Transverse colon (tissue), 4 donors: ENCODE measurements at places on chromosomes 2 and 18.

- no peak for DNase-seq
Observed at GRCh38 chr2:226256709-226257376, 542.8 kb downstream of the IRS1 start.

DNA sequence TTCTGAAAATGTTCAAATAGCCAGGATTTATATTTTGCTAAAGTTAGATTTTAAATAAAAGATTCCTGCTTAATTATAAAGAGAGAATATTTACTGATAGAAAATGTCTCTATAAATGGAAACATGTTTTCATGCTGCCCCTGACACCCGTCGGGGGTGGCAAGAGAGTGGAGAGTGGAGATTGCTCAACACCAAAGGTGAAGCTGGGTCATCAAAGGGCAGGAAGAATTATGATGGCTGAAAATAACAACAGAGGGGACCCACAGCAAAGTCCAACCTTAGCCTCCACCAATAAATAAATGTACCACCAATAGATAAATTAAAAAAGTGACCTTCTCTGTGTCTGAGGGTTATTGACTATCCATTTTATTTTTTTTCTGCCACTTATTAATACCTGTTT is 326.8 kb upstream of the GYPC start:
- no peak for DNase-seq

DNA sequence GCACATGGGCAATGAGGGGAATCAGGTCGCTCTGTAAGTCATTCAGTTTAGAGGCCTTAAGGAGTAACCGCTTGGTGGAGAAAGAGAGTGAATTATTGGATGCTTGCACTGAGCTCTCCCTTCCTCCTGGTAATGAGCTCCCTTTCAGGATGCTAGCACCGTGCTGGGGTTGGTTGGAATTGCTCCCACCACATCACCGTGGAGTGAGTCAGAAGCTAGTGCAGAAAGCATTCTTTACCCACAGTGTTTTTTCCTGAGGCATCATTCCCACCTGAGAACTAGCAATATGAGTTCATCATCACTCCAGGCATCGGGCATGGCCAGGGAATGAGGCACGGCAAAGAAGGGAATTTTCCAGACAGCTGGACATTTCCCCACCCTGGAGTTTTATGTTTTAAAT is 57.6 kb downstream of the ITGB6 start:
- DNase-seq = no peak

DNA sequence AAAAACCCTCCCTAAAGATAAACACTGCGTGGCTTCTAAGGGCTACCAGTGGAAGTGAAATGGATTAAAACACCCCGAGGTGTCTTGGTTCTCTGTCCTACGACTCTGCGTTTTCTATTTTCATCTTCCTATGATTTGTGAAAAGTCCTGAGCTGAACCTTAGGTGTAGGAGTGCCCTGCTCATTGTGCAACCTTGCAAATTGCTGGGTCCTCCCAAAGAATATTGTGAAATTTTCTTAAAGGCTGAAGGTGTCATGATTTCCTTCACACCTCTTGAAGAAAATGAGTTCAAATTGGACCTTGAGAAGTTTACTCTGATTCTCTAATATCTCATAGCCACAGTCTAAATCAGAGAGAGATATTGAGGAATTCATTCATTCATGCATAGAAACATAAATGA is 1.8 kb upstream of the SLC19A3 start:
- DNase-seq = no peak

- no peak for DNase-seq
Observed at GRCh38 chr2:48693645-48694044, 61.9 kb downstream of the LHCGR start.

DNA sequence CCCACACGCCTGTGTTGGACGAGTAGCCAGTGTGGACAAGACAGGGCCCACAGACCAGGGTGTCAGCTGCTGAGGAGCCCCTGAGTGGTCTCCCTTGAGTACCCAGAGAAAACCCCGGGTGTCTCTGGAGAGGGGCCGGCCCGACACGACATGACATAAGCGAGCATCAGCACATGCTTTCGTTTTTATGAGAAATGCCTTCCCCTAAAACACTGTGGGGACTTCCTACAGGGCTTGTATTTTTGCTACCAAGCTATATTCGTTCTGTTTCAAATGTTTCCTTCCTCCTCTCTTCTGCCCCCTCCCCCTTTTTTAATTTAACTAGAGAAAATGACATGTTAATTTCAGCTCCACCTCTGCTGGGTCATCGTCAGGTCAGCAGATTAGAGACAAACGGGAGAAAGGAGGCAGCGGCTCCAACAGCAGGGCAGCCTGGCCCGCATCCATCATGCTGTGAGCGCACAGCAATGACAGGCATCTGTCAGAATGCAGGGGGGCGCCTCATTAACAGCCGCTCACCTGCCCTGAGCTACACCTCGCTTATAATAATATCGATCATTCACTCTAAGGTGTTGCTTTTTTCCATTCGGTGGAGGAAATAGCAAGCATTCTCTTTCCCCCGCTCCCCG is 286.2 kb downstream of the ZNF516 start:
- DNase-seq = no peak

DNA sequence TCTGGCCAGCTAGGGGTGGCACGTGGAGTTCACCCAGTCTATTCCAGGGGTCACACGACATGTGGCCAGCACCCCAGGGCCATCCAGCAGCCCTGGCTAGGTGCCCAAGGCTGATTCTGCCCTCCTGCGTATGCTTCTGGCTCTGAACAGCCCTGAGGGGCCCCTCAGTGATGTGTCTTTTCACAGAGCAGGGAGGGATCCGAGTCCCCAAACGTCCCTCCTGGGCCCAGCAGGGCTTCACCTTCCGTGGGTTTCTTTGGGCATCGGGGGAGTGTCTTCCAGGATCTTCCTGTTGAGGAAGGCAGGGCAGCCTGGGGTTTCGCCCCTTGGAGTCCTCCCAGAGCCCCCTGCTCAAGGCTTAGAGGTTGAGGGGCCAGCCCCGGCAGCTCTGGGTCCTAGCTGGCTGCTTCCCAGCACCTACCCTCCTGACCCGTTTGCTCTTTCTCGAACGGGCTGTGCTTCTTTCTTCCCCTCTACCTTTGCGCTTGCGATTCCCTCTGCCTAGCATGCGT is 165.9 kb downstream of the DYSF start:
- no peak for DNase-seq

GRCh38 chr2:171514908-171515582 is 7.2 kb upstream of the CYBRD1 start:
- DNase-seq = no peak

- DNase-seq = no peak
Observed at GRCh38 chr2:181658444-181658843, 1.5 kb upstream of the CERKL start.

- DNase-seq = no peak
Observed at GRCh38 chr2:37868866-37869265, 56.2 kb upstream of the RMDN2 start.

- DNase-seq = no peak
Observed at GRCh38 chr2:120109186-120110061, 96.5 kb downstream of the EPB41L5 start.

DNA sequence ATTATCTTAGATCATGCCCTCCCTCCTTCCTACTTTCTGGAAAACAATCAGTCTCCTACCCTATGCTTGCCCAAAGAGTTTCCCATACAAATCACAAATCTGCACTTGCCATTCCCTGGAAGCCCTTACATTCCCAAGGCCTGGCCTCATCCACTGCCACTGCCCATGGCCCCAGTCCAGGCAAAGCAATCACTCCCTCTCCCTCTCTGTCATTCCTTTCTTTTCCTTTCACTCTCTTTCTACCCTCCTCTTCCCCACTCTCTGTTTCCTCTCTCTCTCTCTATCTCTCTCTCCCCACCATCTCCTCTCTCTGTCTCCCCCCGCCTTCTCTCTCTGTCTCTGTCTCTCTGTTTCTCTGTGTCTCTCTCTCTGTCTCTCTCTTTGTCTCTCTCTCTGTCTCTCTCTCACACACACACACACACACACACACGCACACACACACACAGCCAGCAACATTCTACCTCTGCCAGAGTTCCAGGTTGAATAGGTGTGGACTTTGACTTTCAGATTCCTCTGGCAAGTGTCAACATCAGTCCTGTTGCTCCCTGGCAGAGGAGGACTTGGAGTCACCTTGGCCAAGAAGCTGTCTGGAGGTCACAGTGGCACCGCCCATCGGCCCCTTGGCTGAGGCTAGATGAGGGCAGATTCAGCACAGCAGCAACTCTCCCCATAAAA is 43.7 kb upstream of the NAT8 start:
- peak; percentile 65 for DNase-seq

GRCh38 chr2:157216286-157216965 is 41.1 kb upstream of the GALNT5 start:
- DNase-seq = no peak

GRCh38 chr2:199315299-199316179 is 142.2 kb downstream of the SATB2 start:
- no peak for DNase-seq

GRCh38 chr2:42973726-42974125 is 181.3 kb upstream of the HAAO start:
- DNase-seq = no peak

DNA sequence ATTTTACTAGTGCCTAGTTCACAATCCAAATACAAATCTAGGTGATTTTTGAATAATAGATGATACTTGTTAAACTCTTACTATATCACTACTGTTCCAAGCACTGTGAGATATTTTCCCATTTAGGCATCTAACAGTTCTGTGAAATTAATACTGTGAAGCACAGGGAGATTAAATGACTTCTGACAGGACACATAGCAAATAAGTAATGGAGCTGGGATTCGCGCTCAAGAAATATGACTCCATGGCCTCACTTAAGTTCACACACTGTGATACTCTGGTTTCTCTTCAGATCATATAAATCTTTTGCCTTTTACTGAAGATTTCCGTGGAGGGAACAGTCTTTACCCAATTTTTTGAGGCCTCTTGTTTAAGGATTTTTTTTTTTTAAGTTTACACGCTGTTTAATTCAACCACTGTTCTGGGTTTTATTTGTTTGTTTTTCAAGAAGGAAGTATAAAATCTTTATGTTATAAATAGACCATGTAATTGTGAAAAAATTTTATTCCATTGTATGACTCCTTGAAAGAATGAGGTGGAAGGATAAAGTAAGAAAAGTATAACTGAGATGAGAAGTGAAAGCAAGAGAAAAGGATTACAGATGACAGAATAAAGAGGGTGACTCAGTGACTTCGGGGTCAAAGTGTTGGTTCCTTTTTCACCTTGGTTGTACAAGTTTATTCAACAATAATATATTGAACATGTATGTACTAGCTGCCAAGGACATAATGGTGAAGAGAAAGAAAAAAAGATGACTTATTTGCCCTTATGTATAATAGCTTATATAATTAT is 30.2 kb downstream of the RBM45 start:
- no peak for DNase-seq

DNA sequence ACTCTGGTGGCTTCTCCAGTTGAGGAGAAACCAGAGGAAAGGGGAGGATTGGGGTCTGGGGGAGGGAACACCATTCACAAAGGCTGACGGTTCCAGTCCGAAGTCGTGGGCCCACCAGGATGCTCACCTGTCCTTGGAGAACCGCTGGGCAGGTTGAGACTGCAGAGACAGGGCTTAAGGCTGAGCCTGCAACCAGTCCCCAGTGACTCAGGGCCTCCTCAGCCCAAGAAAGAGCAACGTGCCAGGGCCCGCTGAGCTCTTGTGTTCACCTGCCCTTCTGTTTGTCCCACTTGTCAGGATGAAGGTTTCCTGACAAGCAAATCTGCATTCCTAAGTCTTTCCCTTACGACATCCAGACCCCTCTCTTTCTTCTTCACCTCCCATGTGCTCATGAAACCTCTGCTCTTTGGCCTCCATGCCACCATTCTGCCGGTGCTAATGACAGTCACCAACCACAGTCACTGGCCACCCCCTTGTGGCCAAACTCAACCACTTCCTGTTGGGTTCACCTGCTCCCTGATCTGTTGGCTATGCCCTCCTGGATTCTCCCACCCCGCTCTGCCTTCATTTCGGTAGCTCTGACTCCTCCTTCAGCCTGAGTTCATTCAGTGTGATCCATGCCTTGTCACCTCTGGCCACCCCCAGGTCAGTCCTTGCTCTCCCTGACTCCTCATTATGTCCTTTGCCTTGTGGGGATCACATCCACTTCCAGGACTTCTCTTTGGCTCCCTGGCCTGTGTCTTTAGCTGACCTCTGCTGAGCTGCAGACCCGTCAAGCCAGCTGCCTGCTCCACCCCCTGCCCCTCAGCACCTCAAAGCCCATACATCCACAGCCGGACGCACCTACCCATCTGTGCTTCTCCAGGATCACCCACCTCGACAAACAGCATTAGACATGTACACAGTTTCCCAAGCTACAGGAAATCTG is 17.6 kb downstream of the EMX1 start:
- DNase-seq = peak; percentile 43

DNA sequence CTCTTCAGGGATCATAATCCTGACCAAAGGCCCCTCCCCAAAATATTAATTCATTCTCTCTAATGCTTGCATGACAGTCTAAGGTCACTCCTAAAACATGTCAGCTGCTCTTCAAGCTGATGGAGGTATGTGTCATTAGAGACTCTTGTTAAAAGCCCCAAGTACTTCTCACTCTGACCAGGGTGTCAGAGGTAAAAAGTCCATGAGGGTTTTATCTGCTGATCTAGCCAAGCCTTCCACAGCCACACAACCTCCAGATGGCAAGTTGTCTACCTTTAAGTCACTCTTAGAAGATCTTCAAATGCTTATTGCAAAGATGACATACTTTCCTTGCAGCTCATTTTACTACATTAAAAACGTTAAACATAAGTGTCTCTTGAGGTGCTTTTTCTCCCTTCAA is 83.6 kb upstream of the ETAA1 start:
- no peak for DNase-seq

DNA sequence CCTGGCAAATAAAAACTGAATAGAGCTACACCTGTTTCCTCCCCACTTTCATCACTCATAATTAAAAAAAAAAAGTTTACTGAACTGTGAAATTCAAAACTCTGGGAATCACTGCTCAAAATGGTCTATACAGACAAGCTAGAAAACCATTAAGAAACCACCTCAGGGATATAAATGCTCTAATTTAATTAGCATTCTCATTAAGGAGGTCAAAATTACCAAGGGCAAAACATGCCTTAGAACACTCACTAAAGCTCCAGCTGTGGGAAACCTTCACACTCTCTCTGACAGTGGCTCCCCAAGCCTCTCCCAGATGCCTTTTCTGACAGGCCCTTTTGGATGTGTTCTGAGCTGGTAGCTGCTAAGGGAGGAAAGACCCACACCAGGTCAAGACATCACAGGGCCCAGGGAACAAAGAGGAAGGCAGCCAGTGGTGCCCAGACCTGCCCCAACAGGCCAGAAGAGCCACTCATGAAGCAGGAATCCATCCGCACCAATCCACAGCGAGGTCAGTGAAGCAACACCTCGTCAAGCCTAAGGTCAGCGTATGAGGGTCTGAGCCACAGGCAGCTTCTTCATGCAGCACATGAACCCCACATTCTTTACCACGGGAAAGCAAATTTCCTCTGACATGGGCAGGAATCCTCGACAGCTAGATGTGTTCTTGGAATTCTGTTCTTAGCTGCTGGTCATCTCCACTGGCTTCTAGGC is 35.6 kb downstream of the XDH start:
- no peak for DNase-seq

- peak; percentile 14 for DNase-seq
Observed at GRCh38 chr2:132448771-132449170, 32.2 kb downstream of the GPR39 start.

DNA sequence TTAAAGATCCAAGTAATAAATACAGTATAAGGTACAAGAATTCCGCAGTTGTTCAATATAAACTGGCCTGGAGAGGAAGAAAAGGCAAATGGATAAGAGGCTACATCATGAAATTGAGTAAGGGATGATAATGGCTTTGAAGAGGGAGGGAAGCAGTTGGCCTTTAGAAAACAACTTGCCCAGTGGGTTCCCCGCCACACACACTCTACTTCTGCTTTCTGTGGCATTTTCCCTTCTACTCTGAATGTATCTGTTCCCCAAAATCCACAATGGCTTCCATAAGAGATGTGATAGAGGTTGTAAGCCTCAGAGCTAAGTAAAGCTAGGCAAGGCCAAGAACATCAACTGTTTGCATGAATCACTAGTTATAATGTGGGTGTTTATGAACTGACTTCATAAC is 221.3 kb downstream of the MBD2 start:
- no peak for DNase-seq
